ENCODE measurements at places on chromosomes 16 and 17.

DNA sequence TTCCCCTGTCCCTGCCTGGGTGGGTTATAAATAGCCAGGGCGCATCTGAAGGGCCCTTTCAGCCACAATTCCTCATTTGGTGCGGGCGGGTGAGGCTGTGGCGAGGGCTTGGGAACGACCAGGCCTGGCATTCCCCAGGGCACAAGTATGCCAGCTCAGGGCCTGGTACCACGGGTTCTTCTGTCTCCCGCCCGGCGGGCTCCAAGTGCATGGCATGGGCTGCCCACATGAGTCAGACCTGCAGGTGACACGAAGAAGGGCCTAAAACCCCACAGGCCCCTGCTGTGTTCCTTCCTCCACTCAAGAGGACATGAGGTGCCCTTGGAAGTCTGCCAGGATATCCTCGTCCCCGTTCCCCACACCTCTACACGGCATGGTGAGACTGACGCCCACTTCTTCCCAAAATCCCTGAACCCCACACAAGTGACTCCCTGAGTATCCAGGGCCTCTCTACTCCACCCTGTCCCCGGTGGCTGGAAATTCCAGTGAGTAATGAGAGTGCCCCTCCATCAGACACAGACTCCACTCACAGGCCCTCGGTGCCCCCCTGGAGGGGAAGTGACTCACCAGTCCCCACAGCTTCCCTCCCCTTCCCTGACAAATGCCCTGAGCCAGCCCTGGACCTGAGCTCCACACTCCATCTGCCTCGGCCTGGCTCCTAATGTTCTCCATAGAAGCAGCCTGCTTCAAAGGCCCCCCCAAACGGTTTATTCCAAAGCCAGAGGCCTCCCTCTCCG is 68.8 kb downstream of the ABR start:
- no peak for DNase-seq

GRCh38 chr16:49810831-49811230 is 45.1 kb downstream of the ZNF423 start:
- DNase-seq, result no peak

DNA sequence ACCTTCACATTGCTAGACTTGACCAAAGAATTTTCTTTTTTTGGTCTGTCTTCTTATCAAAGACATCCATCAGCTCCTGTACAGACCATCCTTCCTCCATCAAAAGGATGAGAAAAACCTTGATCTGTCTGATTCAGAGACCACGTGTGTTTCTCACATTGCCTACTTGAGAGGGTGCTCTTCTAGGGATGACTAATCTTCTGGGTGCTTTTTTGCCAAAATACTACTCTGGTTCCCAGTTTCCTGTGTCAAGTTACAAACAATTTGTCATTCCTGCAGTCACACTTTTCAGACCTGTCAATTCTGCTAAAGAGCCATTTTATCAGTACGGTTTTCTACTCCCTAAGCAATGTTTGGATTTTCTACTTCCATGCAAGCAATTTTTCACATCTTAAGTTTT is 492.2 kb downstream of the CDH11 start:
- DNase-seq, result no peak

DNA sequence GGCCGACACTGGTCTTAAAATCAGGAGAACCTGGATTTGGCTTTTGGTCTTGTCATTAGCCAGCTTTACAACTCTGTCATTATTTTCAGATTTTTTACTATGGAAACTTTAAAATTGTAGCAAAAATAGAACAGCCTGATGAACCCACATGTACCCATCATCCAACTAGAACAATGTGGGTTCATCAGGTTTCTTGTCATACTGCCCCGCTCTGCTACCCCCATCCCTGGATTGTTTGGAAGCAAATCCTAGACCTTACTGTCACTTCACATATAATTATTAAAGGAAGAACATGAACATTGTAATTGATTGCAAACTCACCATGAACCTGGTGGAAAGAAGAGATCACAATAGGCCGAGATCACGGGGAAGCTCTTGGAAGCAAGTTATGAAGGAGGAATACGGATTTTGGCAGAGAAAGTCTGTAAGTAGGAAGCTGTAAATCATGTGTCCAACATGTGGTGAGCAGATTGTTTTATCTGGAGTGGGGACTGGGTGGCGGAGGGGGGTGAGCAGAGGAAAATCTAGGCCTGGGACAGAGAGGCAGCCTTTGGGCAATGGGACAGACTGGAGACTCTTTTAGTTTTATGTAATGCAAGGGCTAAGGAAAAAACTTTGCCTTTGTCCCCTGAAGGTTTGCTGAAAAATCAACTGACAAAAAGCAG is 67.0 kb downstream of the PITPNC1 start:
- no peak for DNase-seq

GRCh38 chr16:54808890-54809289 is 121.8 kb upstream of the IRX5 start:
- DNase-seq, result no peak
